Body of pancreas (tissue), 4 donors: ENCODE measurements at places on chromosomes 11 and 22. TPM values are rescaled to one million over a fixed set of nuclear protein-coding genes. Genes with fewer than 3 reads are reported as not detected.

DNA sequence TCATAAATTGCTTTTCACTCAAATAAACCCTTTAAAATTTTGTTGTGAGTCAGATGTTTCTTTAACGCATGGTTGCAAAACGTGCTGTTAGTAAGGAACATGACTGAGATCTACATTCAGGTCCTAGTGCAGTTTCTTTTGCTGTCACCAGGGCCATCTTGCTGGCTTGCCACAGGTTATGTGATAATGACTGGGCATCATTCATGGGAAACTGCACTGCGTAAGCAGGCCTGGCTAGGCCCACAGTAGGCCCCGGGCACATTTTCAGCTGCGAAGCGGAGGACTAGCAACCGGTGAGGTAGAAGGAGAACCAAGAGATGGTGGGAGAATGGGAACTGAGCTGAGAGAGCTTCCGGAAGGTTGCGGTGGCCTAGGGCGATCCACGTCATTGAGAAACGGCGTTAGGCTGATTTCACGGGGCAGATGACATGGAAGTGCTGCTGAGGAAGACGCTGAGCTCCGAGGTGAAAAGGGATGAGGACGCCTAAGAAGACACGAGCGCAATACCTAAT lies 3.2 kb upstream of the KLHDC7B start:
- H3K36me3 ChIP-seq: no peaks in the 10 kb centered on the region
- peak overlapping the region; percentile 90 for H3K27ac ChIP-seq
- no peaks in the 10 kb centered on the region for H3K27me3 ChIP-seq

GRCh38 chr11:35491231-35491871 lies 34.1 kb downstream of the PAMR1 start:
- H3K27ac ChIP-seq: no peak overlapping the region
- H3K36me3 ChIP-seq: no peaks in the 10 kb centered on the region
- DNase-seq: no peak
- peaks cover 14% of the 10 kb centered on the region for H3K4me1 ChIP-seq
- no peak overlapping the region for H3K4me3 ChIP-seq

The SCUBE1 gene
- total RNA-seq: under 0.01 TPM

- no peaks in the 10 kb centered on the region for H3K36me3 ChIP-seq
- H3K4me1 ChIP-seq: peaks cover 8% of the 10 kb centered on the region
- no peak overlapping the region for H3K27ac ChIP-seq
- H3K4me3 ChIP-seq: no peak overlapping the region
- no peak for DNase-seq
- H3K27me3 ChIP-seq: no peaks in the 10 kb centered on the region
Observed at GRCh38 chr11:68959465-68960293, 21.1 kb downstream of the MRGPRD start.

- no peak for DNase-seq
- H3K4me3 ChIP-seq: no peak overlapping the region
- no peaks in the 10 kb centered on the region for H3K27me3 ChIP-seq
- H3K4me1 ChIP-seq: no peaks in the 10 kb centered on the region
Observed at GRCh38 chr11:27646051-27646818, 54.0 kb downstream of the BDNF start.

- H3K27me3 ChIP-seq: no peaks in the 10 kb centered on the region
- DNase-seq: peak; percentile 55
- H3K4me3 ChIP-seq: peak overlapping the region; percentile 39
- H3K4me1 ChIP-seq: peaks cover 27% of the 10 kb centered on the region
Observed at GRCh38 chr11:115503083-115503885, 931 bp downstream of the CADM1 start.

The IL18BP gene
- 9.6 TPM for total RNA-seq

- H3K4me1 ChIP-seq: no peaks in the 10 kb centered on the region
- no peak for DNase-seq
- H3K27ac ChIP-seq: no peak overlapping the region
- no peaks in the 10 kb centered on the region for H3K36me3 ChIP-seq
- H3K4me3 ChIP-seq: no peak overlapping the region
Observed at GRCh38 chr11:75719340-75720239, 2.0 kb downstream of the MOGAT2 start.

The OR52A1 gene
- not detected for total RNA-seq

- no peak overlapping the region for H3K4me3 ChIP-seq
- DNase-seq: peak; percentile 20
- H3K27me3 ChIP-seq: no peaks in the 10 kb centered on the region
Observed at GRCh38 chr11:123461164-123461563, 31.1 kb downstream of the GRAMD1B start.

The BEST1 gene
- 1.6 TPM for total RNA-seq

- no peaks in the 10 kb centered on the region for H3K36me3 ChIP-seq
- no peak overlapping the region for H3K4me3 ChIP-seq
- DNase-seq: no peak
- no peaks in the 10 kb centered on the region for H3K27me3 ChIP-seq
- H3K4me1 ChIP-seq: no peaks in the 10 kb centered on the region
Observed at GRCh38 chr11:116037861-116038260, 533.6 kb upstream of the CADM1 start.

The POU2AF3 gene
- total RNA-seq: 1.0 TPM
